GM10248 (cell line): ENCODE measurements at places on chromosomes 5 and 9.

DNA sequence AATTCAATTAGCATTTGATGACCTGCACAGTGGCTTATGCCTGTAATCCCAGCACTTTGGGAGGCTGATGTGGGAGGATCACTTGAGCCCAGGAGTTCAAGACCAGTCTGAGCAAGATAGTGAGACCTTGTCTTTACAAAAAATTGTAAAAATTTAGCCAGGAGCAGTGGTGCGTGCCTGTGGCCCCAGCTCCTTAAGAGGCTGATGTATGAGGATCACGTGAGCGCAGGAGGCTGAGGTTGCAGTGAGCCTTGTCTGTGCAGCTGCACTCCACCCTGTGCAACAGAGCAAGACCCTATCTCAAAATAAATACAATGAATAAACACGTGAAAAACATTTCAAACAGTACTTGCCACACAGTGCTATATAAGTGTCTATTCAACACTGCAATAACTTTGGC, 4.2 kb downstream of the ABCA1 start:
- DNase-seq, result no peak

DNA sequence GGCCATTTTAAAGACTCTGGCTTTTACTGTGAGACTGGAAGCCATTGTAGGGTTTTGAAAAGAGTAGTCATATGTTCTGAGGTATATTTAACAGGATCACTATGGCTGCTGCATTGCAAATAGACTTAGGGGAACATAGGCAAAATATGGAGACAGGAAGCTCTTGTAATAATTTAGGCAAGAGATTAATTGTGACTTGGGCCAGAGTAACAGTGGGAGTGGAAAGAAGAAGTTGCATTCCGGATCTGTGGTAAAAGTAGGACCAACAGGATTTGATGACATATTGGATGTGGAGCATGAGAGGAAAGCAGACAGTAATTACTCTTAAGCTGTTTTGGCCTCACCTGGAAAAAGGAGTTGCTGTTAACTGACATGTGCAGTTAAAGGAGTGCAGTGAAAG, 85.6 kb downstream of the SMIM15 start:
- DNase-seq, result no peak

DNA sequence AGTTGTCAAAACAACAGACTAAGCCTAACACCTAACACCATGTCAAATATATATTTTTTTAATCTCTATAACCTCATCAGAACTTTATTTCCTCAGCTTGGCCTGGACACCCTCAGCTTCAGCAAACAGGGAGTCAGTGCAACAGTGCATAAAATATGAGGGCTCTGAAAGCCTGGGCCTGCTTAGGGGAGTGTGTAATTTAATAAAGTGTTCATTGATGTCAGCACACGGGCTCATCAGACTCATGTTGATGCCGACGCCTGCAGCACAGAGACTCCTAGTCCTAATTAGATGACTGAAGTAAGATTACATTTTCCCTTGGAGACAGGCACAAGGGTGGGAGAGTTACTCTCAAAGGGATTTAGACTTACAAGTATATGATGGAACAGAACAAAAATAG, 37.8 kb downstream of the CDH10 start:
- DNase-seq, result no peak

DNA sequence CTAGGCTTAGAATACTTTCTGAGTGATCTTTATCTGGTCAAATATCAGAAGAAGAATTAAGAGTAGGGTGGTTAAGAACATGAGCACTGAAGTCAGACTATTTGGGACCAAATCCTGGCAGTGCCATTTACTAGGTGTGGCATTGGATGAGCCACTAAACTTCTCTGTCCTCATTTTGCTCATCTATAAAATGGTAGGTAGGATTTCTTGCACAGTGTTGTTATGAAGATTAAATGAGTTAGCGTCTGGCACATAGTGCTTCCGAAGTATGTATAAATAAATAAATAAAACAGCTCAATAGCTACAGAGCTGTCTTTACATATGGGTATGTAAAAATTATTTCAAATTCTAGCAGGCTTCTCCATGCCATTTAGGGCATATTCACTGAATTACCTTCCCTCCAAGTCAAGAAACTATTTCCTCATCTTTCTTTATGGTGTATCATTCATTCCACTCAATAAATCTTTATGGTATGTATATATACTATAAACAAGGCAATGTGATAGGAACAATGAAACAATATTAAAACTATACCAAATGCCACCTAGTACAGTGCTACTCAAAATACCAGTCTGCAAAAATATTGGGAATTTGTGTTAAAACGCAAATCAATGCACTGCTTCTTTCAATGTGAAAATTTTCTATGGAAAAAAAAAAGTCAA, 9.8 kb upstream of the PGGT1B start:
- no peak for DNase-seq

GRCh38 chr5:178221853-178222252, 10.7 kb downstream of the PHYKPL start:
- no peak for DNase-seq

DNA sequence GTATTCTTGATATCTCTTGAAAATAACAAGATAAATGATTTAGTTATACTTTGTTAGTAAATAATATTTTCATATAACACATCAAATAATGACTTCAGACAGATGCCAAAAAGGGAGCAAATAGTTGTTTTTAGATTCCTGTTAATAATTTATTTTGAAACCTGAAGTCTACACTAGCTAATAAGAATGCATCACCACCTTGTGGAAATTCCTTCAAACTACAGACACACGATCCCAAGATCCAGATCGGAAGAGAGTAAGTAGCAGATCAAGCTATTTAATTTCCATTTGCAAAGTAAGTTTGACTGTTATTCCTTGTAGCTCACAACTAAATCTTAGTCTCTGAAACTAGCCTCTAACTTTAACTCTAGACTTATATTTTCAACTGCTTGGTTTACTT, 35.5 kb upstream of the ISL1 start:
- DNase-seq, result no peak

DNA sequence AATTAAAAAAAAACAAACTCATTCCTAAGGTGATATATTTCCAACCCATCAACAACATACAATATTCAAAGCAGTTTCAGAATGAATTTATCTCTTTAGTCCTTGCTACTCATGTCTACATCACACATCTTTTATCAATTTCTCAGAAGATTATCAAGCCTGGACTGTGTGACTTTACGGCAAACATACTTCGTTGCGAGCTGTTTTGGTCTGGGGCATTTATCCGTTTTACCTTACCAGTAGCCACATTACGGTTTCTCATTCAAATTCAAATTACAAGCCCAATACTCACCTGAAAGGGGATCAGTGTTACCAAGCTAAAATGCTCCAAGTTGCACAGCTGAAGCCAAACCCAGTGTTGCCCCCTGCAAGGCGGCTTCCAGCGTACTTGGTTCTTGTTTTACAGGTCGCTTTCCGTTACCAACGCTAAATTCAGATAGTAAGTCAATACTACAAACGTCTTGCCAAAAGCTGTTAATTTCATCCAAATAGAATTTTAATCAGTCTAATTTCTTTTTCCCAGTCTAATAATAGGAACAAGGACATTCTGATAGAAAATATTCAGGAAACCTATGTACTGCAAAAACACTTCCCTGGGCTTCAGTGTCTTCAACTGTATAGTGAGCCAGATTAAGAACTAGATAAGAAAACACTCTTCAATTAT, 1.8 kb downstream of the HNRNPH1 start:
- DNase-seq, result no peak

DNA sequence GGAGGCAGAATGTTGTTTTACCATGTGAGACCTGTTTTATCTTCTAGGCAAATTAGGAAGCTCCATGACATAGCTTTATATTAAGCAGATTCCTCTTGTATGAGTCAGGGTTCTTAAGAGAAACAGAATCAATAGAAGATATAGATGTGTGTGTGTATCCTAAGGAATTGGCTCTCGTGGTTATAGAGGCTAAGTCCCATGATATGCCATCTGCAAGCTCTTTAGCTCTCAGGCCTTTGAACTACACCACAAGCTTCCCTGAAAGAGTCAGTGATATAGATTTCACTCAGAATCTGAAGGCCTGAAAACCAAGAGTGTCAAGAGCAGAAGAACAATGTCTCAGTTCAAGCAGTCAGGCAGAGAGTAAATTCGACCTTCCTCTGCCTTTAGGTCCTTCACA, 365.8 kb upstream of the ZNF608 start:
- DNase-seq, result no peak

DNA sequence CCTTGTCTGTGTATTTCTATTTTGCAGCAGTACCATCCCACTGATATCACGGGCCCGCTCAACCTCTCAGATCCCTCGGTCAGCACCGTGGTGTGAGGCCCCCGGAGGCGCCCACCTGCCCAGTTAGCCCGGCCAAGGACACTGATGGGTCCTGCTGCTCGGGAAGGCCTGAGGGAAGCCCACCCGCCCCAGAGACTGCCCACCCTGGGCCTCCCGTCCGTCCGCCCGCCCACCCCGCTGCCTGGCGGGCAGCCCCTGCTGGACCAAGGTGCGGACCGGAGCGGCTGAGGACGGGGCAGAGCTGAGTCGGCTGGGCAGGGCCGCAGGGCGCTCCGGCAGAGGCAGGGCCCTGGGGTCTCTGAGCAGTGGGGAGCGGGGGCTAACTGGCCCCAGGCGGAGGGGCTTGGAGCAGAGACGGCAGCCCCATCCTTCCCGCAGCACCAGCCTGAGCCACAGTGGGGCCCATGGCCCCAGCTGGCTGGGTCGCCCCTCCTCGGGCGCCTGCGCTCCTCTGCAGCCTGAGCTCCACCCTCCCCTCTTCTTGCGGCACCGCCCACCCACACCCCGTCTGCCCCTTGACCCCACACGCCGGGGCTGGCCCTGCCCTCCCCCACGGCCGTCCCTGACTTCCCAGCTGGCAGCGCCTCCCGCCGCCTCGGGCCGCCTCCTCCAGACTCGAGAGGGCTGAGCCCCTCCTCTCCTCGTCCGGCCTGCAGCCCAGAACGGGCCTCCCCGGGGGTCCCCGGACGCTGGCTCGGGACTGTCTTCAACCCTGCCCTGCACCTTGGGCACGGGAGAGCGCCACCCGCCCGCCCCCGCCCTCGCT, 1.9 kb downstream of the LRRC26 start:
- no peak for DNase-seq

GRCh38 chr5:94254214-94254613, 364.2 kb downstream of the KIAA0825 start:
- DNase-seq, result no peak
